Non-pigmented ciliary epithelial cell (primary cell): ENCODE measurements at places on chromosomes 6 and 20.

GRCh38 chr6:43339168-43339567 is 30.3 kb downstream of the ZNF318 start:
- DNase-seq, result no peak

GRCh38 chr6:135170849-135171248 is 10.3 kb upstream of the MYB start:
- DNase-seq, result no peak

GRCh38 chr6:25431975-25432307 is 152.8 kb downstream of the CARMIL1 start:
- no peak for DNase-seq

DNA sequence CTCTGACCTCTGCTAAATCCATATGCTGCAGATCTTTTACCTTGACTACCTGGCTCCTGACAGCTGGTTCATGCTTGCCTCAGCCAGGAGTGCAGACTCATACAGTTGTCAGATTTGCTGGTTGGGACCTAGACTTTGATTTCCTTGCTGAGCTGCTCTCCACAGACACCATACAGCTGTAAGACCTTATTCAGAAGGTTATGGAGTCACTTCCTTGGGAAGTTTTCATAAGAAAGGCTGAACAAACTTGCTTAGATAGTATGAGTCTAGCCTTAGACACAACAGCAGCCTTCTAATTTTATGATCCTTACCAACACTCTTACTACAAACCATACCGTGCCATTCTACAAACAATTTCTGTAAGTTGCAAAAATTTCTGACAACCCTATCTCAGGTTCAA is 102.9 kb downstream of the EDN1 start:
- DNase-seq, result no peak

DNA sequence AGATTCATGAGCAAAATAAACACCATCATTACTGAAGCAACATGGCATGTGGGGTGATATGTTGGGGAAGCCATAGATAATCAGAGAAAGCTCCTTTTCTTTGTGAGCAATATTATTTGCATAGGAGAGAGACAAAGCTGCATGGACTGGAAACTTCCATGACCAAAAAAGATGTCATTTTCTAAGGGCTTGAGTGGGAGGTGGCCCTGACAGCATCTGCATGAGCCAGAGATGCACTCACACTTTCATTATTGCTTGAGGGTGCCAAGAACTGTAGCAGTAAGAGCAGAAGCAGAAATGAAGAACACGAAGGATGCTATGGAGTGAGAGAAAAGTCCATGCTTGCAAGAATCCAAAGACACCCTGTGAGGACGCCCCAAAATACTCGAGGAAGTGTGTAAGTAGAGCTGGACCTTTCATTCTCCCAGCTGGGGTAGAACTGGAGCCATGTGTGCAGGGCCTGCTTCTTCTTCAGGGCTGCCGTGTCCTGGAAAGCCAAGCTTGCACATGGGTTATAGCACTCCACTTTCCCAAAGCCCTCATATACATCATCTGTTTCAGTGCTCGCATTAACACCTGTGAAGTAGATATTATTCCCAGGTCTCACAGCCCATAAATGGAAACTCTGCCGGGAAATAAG is 851.2 kb downstream of the DHX35 start:
- no peak for DNase-seq

DNA sequence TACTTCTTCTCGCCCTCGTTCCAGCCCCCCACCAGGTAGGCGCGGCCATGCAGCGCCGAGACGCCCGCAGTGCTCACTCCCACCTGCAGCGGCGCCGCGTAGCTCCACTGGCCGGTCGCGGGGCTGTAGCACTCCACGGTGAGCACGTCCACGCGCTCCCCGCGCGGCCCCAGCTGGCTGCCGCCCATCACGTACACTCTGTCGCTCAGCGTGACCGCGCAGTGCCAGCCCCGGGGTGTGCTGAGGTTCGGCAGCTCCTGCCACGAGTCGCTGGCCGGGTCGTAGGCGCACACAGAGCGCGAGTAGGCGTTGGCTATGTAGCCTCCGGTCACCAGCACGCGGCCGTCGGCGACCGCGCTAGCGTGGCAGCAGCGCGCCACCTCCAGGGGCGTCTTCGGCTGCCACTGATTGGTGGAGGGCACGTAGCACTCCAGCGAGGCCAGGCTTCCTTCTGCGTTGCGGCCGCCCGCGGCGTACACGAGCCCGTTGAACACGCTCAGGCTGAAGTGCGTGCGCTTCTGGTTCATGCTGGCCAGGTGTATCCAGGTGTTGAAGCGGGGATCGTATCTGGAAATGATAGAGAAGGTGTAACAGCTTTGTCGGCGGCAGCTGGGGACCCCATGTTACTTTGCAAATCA is 13.7 kb downstream of the KLHL31 start:
- DNase-seq, result no peak

- DNase-seq, result no peak
Observed at GRCh38 chr6:70113171-70113570, 189.7 kb downstream of the COL9A1 start.

- DNase-seq, result no peak
Observed at GRCh38 chr6:155177363-155177961, 86.4 kb upstream of the CLDN20 start.

DNA sequence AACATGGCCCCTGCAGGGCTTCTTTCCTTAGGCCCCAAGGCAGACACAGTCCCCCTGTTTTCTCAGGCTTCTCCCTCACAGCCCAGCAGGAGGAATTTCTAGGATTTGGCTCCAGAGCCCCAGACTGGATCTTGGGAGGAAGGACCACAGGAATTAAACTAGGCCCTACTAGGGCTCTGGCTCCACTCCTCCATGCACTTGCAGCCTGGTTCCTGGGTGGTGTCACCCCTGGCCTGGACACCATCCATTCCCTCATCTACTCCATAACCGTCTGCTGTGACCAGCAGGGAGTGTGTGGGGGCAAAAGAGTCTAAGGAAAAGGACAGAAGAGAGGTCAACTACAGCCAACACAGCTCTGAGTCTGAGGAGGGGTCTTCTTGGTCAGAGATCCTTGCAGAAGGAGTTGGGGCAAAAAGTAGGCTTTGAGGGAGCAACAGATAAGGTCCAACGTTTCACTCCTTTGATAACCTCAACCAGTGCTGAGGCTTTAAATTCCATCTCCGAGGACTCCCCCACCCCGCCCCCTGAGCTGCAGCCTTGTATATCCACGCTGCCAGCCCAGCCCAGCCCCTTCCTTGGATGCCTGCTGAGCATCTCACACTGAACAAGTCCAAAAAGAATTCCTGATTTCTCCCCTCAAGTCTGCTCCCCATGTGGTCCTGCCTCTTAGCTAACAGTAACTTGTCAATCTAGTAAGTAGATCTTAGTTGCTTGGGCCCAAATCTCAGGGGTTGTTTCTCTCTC is 27.9 kb upstream of the SPDEF start:
- no peak for DNase-seq

GRCh38 chr6:35710241-35710847 is 21.6 kb upstream of the FKBP5 start:
- DNase-seq, result no peak

GRCh38 chr6:143647732-143648131 is 30.0 kb upstream of the PHACTR2 start:
- no peak for DNase-seq

- DNase-seq, result no peak
Observed at GRCh38 chr20:34389206-34389953, 26.3 kb downstream of the ITCH start.

- no peak for DNase-seq
Observed at GRCh38 chr6:109121411-109121810, 26.1 kb downstream of the CEP57L1 start.

- DNase-seq, result no peak
Observed at GRCh38 chr6:11730641-11731040, 48.0 kb downstream of the ADTRP start.

GRCh38 chr6:112802144-112802543 is 455.0 kb downstream of the RFPL4B start:
- peak; percentile 86 for DNase-seq

- no peak for DNase-seq
Observed at GRCh38 chr6:44842616-44843015, 455.1 kb downstream of the CDC5L start.

DNA sequence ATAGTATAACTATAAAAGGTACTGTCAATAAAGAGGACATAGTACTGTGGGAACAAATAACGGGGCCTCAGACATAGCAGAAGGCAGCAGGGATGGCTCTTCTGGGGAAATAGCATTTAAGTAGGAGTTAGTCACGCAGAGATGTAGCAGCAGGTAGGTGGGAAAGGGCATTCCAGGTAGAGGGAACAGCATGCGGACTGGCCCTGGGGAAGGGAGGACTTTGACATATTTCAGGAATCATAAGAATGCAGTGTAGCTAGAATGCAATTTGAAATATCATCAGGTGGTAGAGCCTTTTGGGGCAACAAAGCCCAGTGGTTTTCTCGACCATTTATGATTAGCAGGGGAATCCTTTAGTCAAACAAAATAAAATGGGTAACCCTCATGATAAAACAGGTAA is 191.1 kb downstream of the SLC24A3 start:
- DNase-seq, result no peak

DNA sequence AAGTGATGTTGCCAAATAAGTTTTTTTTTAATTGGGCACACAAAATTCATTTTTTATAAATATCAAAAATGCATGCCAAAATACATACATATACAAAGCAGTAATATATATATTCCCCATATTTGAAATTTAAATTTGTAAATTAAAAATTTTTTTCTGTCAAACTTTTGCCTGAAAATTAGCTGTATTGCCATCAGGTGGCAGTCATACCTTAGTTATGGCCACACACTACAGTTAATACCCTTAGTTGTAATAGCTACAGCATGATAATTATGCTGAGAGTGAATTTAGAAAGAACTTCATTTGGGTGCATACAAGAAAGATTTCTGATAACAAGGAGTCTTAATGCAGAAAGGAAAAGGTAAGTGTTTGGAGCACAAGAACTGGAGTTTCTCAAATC is 46.2 kb upstream of the SDHAF4 start:
- no peak for DNase-seq

- no peak for DNase-seq
Observed at GRCh38 chr6:69305456-69305855, 491.4 kb downstream of the LMBRD1 start.

- DNase-seq, result no peak
Observed at GRCh38 chr6:43129434-43130194, 41.5 kb upstream of the SRF start.

DNA sequence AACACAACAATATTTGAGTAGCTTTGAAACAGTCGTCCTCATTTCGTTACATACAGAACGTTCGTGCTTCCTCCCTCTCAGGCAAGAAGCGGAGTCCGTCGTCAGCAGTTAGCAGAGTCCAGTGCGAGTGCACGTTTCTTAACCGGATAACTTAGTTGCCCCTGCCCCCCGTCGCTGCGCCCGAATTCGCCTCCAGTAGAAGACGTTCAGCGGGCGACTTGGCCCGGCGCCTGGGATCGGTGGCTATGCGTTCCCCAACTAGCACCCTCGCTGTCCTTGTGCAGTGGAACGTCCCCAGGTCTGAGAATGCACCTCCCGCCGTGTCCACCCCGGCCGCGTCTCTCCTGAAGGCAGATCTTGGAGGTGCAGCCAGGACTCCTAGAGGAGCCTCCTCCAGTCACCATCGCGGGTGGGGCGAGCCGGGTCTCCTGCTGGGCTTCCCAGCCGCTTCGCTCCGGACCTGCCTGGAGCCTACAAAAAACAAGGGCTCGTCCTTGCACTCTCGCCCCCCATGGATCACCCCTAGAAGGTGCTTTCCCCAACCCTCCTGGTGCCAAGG is 910 bp upstream of the PCSK2 start:
- DNase-seq, result no peak

GRCh38 chr6:13573669-13574110 is 711 bp upstream of the SIRT5 start:
- DNase-seq, result peak; percentile 11

DNA sequence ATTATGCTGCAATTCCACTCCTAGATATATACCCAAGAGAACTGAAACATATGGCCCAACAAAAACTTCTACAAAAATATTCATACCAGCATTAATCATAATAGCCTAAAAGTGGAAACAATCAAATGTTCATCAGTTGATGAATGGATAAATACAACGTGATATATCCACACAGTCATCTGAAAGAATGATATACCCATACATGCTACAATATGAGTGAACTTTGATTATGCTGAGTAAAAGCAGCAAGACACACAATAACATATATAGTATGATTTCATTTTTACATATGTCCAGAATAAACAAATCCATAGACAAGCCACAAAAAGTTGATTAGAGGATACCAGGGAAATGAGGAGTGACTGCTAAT is 30.7 kb downstream of the CDK19 start:
- no peak for DNase-seq

- DNase-seq, result no peak
Observed at GRCh38 chr20:235891-236290, 8.8 kb downstream of the DEFB129 start.

- DNase-seq, result peak; percentile 56
Observed at GRCh38 chr20:33561692-33562601, 72.1 kb downstream of the CBFA2T2 start.

DNA sequence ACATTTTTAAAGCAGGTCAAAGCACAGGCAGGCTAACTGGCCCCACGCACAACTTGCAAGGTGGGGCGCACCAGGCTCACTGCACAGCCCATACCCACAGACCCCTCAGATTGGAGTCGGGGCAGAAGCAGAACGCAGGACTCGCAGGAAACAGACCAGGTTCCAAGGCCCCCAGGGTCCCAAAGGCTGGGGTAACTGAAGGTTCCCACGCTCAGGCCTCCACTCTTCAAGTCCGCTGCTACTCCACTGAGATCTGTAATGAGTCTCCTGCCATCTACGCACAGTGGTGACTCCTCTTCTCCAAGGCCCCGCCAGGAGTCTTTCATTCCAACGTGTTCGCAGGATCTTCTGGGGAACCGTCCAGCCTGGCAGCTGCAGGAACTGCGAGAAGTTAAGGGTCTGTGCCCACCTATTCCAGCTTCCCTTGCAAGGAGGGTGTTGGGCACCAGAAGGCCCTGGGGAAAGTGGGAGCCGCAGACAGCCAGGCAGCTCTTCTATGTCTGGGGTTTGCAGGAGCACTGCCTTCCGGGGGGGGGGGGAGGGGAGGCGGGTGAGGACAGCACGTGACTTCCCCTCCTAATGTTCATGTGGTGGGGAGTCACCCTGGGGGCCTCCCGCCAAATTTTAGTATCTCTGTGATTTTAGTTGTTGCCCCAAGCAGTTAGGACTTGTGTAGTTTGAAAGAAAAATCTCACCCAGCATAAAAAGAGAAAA is 2.0 kb upstream of the TAF4 start:
- no peak for DNase-seq

DNA sequence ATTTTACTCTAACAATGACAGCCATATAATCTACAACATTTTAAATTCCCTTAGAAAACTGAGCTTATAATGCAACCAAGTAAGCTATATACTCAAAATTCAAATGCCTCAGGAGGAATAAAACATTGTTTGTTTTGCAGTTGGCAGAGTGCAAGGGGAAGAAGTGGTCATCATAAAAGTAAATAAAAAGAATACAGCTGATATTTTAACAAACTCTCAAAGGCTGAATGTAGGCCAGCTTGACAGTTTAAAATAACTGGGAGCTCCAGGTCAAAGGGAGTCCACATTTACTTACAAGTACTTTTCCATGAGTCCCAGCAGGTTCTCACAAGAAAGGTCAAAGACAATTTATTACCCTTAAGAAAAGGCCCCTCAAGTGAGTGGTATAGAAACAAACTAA is 589.8 kb downstream of the BCKDHB start:
- DNase-seq, result no peak

- DNase-seq, result no peak
Observed at GRCh38 chr6:143333749-143334520, 116.6 kb downstream of the ADAT2 start.
